H1 (cell line): ENCODE measurements at places on chromosomes 1 and 21. TPM values are rescaled to one million over a fixed set of nuclear protein-coding genes. Genes with fewer than 3 reads are reported as not detected.
A peak's percentile ranks its signal among the peaks of the same experiment; 100 is the strongest.

DNA sequence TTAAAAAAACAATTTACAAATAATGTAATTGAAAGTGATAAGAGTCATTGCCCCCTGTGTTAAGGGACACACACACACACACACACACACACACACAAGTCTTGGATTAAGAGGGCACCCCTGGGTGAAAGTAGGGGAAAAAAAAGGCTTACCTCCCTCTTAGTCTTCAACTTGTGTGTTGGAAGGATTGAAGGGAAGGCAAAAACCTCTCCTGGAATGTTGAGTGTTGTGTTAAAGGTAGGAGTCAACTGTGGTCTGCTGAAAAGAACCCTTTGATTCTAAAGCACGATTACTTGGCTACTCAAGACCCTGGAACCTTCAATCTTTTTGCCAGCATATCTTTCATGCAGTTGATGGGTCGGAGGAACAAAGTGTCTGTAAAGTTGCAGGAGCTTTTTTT lies 6.4 kb downstream of the PBX1 start:
- peaks cover 2% of the 10 kb centered on the region; the same call in 1 of the 2 replicates for H3K36me3 ChIP-seq
- no peaks in the 10 kb centered on the region for H3K4me1 ChIP-seq
- no peak overlapping the region for H3K27ac ChIP-seq
- no peaks in the 10 kb centered on the region for H3K27me3 ChIP-seq
- DNase-seq: no peak
- peak overlapping the region; percentile 44 for H3K4me3 ChIP-seq

DNA sequence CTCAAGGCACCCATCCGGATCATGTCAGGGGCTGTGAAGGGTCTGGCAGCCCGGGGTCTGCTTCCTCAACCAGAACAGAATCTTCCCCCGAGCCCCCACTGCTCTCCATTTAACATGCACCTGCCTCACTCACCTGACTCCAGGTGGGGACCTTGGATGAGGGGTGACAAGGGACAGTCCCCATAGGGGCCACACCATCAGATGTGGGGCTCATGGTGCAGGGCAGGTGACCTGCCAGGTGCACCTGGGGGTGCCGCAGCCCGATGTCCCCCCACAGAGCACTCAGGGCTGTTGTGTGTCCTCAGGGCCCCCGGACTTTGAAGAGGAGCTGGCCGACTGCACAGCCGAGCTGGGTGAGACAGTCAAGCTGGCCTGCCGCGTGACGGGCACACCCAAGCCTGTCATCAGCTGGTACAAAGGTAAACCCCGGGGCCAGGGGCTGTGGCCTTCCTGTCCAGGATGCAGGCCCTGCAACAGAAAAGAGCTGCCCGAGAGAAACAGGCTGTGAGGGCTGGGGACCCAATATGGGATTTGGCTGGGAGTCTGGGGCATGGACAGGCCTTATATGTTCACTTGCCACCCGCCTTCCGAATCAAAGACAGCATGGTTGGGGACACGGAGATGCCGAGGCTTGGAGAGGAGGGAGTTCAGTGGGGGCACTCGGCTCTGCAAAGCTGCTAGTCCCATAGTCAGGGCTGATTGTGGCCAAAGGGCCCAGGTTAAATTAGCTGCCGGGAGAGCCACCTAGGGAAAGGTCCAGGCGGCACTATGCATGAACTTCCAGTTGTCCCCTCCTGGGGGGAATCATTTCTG lies 64.6 kb downstream of the TRIM11 start:
- H3K4me1 ChIP-seq: no peaks in the 10 kb centered on the region
- DNase-seq: peak; percentile 38
- no peak overlapping the region for H3K27ac ChIP-seq
- H3K36me3 ChIP-seq: peaks cover 7% of the 10 kb centered on the region
- H3K27me3 ChIP-seq: 0 out of 2 replicates have a peak, but pooled peaks cover 2% of the 10 kb centered on the region

- peaks cover 11% of the 10 kb centered on the region for H3K4me1 ChIP-seq
- no peaks in the 10 kb centered on the region for H3K27me3 ChIP-seq
- no peak overlapping the region for H3K27ac ChIP-seq
- H3K4me3 ChIP-seq: no peak overlapping the region
- H3K36me3 ChIP-seq: no peaks in the 10 kb centered on the region
Observed at GRCh38 chr1:12201352-12202189, 28.3 kb upstream of the VPS13D start.

- no peak overlapping the region for H3K4me3 ChIP-seq
- H3K27me3 ChIP-seq: no peaks in the 10 kb centered on the region
- peaks cover 20% of the 10 kb centered on the region; the same call in 1 of the 2 replicates for H3K36me3 ChIP-seq
- no peak for DNase-seq
Observed at GRCh38 chr1:86352086-86352485, 44.0 kb downstream of the ODF2L start.

- no peaks in the 10 kb centered on the region for H3K36me3 ChIP-seq
- H3K4me3 ChIP-seq: no peak overlapping the region
- no peak for DNase-seq
- no peaks in the 10 kb centered on the region for H3K4me1 ChIP-seq
- no peak overlapping the region for H3K27ac ChIP-seq
Observed at GRCh38 chr1:61160526-61160925, 78.2 kb downstream of the NFIA start.

- DNase-seq: no peak
- no peaks in the 10 kb centered on the region for H3K36me3 ChIP-seq
- no peaks in the 10 kb centered on the region for H3K27me3 ChIP-seq
- H3K27ac ChIP-seq: no peak overlapping the region
- no peak overlapping the region for H3K4me3 ChIP-seq
Observed at GRCh38 chr1:57857809-57858208, 433.9 kb upstream of the DAB1 start.

DNA sequence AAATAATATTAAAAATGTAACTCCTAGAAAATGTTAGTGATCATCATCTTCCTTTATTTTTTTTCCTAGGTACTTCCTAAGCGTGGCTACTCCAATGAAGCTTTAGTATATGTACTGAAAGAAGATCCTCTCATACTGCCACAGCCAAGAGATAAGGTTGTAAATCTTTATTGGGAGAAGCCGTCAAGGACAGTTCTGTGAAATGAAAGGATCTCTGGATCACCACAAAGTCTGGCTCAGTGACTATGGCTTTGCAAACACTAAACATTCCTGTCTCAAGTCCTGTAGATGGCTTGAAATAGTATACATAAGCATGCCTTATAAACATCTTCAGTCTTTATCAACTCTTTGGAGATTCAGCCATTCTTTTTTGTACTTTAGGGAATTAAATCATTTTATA lies 61.2 kb upstream of the DPH5 start:
- H3K27ac ChIP-seq: no peak overlapping the region
- no peaks in the 10 kb centered on the region for H3K36me3 ChIP-seq
- no peak for DNase-seq
- H3K4me1 ChIP-seq: no peaks in the 10 kb centered on the region

GRCh38 chr1:208230668-208231529 lies 13.3 kb downstream of the PLXNA2 start:
- H3K4me3 ChIP-seq: no peak overlapping the region
- no peak for DNase-seq
- no peaks in the 10 kb centered on the region for H3K27me3 ChIP-seq

- no peak overlapping the region for H3K27ac ChIP-seq
- no peak for DNase-seq
- no peaks in the 10 kb centered on the region for H3K27me3 ChIP-seq
- no peaks in the 10 kb centered on the region for H3K4me1 ChIP-seq
Observed at GRCh38 chr1:218754477-218754876, 409.3 kb downstream of the TGFB2 start.

DNA sequence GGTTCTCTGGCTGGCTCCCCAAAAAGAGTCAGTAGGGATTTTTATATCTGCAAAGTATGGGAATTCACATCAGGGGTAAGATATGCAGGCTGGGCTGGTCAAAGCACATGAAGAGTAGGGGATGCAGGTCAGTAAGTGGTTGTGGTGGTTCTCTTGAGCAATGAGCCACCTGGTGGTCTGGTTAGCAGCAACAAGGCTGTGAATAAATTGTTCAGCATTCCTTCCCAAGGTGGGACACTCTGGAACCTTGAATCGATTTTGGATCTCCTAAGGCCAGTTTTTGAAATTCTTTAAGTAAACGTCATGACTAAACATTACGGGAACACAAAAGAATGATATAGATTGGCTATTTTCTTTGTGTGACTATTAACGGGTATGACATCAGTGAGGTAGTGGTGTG lies 563.0 kb upstream of the NEGR1 start:
- no peaks in the 10 kb centered on the region for H3K4me1 ChIP-seq
- no peak overlapping the region for H3K27ac ChIP-seq
- no peaks in the 10 kb centered on the region for H3K27me3 ChIP-seq
- H3K4me3 ChIP-seq: no peak overlapping the region
- H3K36me3 ChIP-seq: no peaks in the 10 kb centered on the region
- no peak for DNase-seq

DNA sequence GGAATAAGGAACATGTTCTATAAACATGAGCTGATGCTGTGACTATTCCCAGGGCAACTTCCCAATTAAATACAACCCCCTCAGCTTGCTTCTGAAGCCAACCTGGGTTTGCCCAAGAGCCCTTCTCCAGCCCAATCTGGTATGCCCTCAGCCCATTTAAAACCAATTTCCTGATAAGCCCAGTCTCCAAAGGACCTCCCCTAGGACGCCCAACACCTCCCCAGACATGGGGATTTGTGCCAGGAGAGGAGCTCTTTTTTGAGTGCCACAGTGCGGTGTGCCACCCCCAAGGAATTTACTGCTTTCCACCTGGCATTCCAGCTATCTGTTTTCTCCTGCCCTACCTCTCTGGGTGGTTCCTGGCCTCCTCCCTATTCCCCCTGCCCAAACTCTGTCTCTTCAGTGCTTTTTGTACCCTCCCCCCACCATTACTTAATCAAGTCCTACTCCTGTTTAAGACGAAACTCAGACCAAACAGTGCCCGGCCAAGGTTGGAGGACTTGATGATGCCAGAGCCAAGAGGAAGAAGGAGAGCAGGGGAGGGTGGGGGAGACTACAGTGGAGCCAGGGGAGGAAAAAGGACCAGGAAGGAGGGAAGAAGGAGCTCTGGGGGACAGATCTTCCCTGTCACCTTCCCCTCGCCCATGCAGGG lies 11.4 kb upstream of the EFNA1 start:
- no peaks in the 10 kb centered on the region for H3K27me3 ChIP-seq
- DNase-seq: no peak
- H3K4me1 ChIP-seq: 0 out of 2 replicates have a peak, but pooled peaks cover 3% of the 10 kb centered on the region
- no peak overlapping the region for H3K4me3 ChIP-seq

- H3K27me3 ChIP-seq: no peaks in the 10 kb centered on the region
- H3K27ac ChIP-seq: no peak overlapping the region
- no peak for DNase-seq
- H3K36me3 ChIP-seq: no peaks in the 10 kb centered on the region
Observed at GRCh38 chr1:217493290-217493689, 137.6 kb downstream of the GPATCH2 start.

DNA sequence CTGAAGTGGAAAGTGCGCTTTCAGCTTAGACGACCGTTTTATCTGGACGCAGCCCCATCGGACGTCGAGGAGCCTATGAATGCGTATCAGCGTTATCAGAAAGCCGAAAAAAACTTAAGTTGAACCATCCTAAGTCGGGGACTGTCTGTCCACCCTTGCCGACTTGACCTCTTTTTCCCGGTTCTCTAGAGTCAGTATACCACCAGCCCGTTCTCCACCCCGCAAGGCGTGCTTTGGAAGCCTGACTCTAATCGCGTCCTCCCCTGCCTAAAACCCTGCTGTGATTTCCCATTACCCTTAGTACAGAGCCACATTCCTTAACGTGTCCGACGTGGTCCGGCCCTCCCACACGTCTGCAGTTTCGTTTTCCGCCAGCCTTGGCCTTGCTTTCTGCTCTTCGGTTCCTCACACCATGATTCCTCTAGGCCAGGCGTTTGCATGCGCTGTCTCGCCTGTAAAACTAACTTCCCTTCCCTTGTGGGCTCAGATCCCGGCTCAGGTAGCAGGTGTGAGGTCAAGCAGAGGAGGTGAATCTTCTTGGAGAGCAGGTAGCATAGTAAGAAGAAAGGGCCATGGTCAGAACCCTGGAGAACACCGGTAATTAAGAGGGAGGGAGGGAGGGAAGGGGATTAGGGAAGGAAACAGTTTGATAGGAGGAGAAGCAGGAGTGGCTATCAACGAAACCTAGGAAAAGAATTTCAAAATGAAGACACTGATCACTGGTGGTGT lies 865 bp downstream of the ADPRS start:
- no peak for DNase-seq
- peak overlapping the region; percentile 36; the same call in 1 of the 2 replicates for H3K27ac ChIP-seq
- peaks cover 11% of the 10 kb centered on the region for H3K4me1 ChIP-seq
- H3K27me3 ChIP-seq: no peaks in the 10 kb centered on the region
- peaks cover 20% of the 10 kb centered on the region for H3K36me3 ChIP-seq
- peak overlapping the region; percentile 89 for H3K4me3 ChIP-seq

- no peaks in the 10 kb centered on the region for H3K27me3 ChIP-seq
- H3K36me3 ChIP-seq: no peaks in the 10 kb centered on the region; the same call in 1 of the 2 replicates
- H3K4me3 ChIP-seq: no peak overlapping the region
- DNase-seq: peak; percentile 56
Observed at GRCh38 chr1:168084396-168085231, 52.1 kb downstream of the GPR161 start.

DNA sequence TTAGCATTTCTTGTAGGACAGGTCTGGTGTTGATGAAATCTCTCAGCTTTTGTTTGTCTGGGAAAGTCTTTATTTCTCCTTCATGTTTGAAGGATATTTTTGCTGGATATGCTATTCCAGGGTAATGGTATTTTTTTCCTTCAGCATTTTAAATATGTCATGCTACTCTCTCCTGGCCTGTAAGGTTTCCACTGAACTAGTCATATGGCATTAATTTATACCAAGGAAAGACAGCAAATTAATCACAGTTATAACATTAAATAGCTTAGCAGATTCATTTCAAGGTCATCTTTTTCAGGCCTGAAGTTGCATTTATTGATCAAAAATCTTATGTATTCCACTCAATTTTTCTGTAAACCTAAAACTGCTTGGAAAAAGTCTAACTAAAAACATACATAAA lies 54.9 kb downstream of the AK5 start:
- H3K36me3 ChIP-seq: no peaks in the 10 kb centered on the region
- no peak for DNase-seq
- H3K4me3 ChIP-seq: no peak overlapping the region

DNA sequence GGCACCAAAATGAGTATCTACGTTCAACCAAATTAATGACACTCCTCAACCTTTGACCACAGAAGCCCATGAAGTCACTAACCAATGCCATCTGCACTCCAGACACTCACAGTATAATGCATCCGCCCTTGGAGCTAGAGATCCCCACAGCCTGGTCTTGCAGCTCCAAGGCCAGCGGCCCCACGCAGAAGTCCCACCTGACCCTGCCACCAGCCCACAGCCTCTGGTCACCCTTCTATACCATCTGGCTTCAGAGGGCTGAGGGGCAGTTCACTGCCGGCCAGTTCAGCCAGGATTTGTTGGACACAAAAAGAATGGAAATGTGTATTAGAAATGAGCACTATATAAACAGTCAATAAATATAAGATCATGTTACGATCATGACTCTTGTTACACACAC lies 211.2 kb downstream of the RRAGC start:
- no peak overlapping the region for H3K4me3 ChIP-seq
- DNase-seq: no peak
- no peaks in the 10 kb centered on the region for H3K36me3 ChIP-seq
- H3K27me3 ChIP-seq: no peaks in the 10 kb centered on the region
- H3K27ac ChIP-seq: no peak overlapping the region
- H3K4me1 ChIP-seq: no peaks in the 10 kb centered on the region

Gene SLC5A3
- total RNA-seq: 19.4 TPM in 2 replicates

Gene SPATA1
- 1.1 TPM in 2 replicates for total RNA-seq

Gene S100A7
- not detected in 2 replicates for total RNA-seq

Gene DAB1
- 9.9 and 11.8 TPM in 2 replicates for total RNA-seq

Gene LAMB3
- total RNA-seq: 0.50 and 0.67 TPM in 2 replicates

Gene MYOG
- total RNA-seq: not detected in 2 replicates

Gene PHGDH
- 674 and 687 TPM in 2 replicates for total RNA-seq

Gene METTL25B
- 28.4 and 31.8 TPM in 2 replicates for total RNA-seq
